ENCODE measurements at places on chromosomes 1 and 21. TPM values are rescaled to one million over a fixed set of nuclear protein-coding genes. Genes with fewer than 3 reads are reported as not detected.

GRCh38 chr1:35885961-35886558, 3.1 kb downstream of the AGO1 start:
- H3K4me3 ChIP-seq, result no peak overlapping the region
- peaks cover 45% of the 10 kb centered on the region for H3K4me1 ChIP-seq
- H3K27ac ChIP-seq, result no peak overlapping the region
- no peak for DNase-seq
- H3K36me3 ChIP-seq, result no peaks in the 10 kb centered on the region

DNA sequence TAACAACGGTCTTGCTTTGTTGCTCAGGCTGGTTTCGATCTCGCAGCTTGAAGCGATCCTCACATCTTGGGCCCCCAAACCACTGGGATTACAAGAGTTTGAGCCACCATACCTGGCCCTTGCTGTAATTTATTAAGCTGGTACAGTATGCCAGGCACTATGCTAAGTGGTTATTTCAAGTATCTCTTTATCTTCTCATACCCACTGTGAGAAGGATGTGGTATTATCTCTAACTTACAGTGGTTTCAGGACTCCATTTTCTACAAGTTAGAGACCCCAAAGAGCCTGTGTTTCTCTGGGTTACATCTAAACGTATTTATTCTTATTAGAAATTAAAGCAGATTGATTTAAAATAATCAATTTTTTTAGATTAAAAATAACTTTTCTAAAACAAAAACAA, 8.1 kb upstream of the ST3GAL3 start:
- no peak overlapping the region for H3K27ac ChIP-seq
- H3K36me3 ChIP-seq, result peaks cover 60% of the 10 kb centered on the region
- H3K4me3 ChIP-seq, result no peak overlapping the region
- no peak for DNase-seq
- no peaks in the 10 kb centered on the region for H3K27me3 ChIP-seq

GRCh38 chr1:95584315-95584714, 350.3 kb downstream of the RWDD3 start:
- no peaks in the 10 kb centered on the region for H3K27me3 ChIP-seq
- H3K4me3 ChIP-seq, result no peak overlapping the region
- DNase-seq, result no peak
- no peak overlapping the region for H3K27ac ChIP-seq
- no peaks in the 10 kb centered on the region for H3K36me3 ChIP-seq

DNA sequence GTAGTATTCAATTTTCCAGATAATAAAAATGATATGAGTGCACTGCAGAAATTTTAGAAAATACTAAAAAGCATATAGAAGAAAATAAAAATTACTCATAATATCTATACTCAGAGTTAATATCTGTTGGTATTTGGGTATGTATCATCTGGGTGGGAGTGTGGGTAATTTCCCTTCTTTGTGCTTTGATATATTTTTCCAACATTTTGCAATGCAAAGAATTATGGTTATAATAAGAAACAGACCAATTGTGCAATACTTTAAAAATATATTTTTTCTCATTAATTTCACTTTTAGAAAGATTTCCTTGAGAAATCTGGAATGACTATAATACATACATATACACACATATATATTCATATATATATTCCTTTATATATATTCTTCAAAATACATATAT, 665.7 kb downstream of the ADGRL2 start:
- no peak overlapping the region for H3K27ac ChIP-seq
- H3K27me3 ChIP-seq, result no peaks in the 10 kb centered on the region
- no peaks in the 10 kb centered on the region for H3K36me3 ChIP-seq
- no peaks in the 10 kb centered on the region for H3K4me1 ChIP-seq
- no peak overlapping the region for H3K4me3 ChIP-seq

- H3K4me1 ChIP-seq, result no peaks in the 10 kb centered on the region
- H3K4me3 ChIP-seq, result no peak overlapping the region
- DNase-seq, result no peak
- no peaks in the 10 kb centered on the region for H3K27me3 ChIP-seq
- no peaks in the 10 kb centered on the region for H3K36me3 ChIP-seq
- H3K27ac ChIP-seq, result no peak overlapping the region
These were observed 95.9 kb downstream of the RASAL2 start for GRCh38 chr1:178189814-178190213.

DNA sequence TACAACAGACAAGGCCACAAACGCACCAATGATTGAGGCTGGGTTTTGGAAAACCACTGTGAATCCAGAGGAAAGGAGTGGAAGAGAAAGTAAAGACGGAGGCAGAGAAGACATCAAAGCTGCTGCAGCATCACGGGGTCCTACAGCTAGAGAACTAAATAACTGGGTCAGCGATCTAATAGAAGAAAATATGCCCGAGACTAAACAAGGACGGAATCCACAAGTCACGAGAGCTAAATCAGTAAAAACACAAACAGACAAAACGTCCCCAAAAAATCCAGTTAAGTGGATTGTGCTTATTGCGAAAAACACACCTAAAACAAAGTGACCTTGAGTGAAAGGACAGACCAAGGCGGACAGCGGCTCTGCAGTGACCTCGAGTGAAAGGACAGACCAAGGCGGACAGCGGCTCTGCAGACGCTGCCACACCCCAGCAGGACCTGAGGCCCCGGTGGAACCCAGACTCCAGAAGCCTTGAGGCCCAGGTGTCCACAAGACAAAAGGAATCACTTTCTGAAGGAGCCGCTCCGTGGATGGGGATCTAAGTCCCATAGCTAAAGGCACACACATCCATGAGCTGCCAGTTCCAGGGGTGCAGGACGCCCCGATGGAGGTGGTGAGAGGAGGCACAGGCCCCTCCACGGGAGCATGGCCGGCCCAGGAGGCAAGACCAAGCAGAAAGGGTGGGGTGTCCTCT, 6.0 kb downstream of the FTCD start:
- no peaks in the 10 kb centered on the region for H3K4me1 ChIP-seq
- no peaks in the 10 kb centered on the region for H3K27me3 ChIP-seq
- H3K36me3 ChIP-seq, result no peaks in the 10 kb centered on the region
- H3K27ac ChIP-seq, result no peak overlapping the region
- H3K4me3 ChIP-seq, result no peak overlapping the region

DNA sequence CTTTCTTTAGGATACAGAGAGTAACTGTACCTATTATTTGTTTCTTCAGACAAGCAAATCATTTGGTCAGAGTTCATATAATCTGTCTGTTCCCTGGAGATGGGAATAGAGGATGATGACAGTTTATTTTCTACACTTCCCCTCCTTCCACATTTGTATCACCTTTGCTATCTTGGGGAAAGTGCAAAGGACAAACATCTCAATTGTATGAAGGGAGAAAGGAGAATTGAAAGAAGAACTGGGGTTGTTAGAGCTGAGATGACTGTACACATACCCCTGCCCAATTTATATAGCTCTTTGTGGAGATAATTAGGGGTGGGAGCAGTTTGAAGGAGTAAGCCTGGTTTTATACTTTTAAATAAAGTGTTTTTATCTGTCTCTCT, 14.0 kb downstream of the POLR3GL start:
- H3K4me1 ChIP-seq, result peaks cover 64% of the 10 kb centered on the region
- no peaks in the 10 kb centered on the region for H3K27me3 ChIP-seq
- no peaks in the 10 kb centered on the region for H3K36me3 ChIP-seq
- H3K27ac ChIP-seq, result peak overlapping the region; percentile 76
- DNase-seq, result no peak

DNA sequence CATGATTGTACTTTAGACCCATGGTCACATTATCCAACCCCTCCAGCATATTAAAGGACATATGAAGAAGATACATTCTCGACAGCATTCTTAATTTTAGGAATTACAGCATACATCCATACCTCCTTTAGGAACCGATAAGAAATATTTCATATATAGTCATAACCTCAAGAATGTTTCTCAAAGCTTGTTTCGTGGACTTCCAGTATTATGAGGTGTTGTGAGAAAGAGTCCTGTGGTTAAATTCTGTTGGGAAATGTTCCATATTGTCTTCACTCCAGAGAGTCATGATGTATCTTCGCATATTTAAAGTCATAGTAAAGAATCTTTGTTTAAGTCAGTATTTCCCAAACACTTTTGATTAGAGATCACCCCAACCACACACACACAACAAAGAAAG, 321.0 kb upstream of the SNX7 start:
- no peak for DNase-seq
- no peaks in the 10 kb centered on the region for H3K4me1 ChIP-seq
- no peaks in the 10 kb centered on the region for H3K36me3 ChIP-seq
- H3K4me3 ChIP-seq, result no peak overlapping the region

DNA sequence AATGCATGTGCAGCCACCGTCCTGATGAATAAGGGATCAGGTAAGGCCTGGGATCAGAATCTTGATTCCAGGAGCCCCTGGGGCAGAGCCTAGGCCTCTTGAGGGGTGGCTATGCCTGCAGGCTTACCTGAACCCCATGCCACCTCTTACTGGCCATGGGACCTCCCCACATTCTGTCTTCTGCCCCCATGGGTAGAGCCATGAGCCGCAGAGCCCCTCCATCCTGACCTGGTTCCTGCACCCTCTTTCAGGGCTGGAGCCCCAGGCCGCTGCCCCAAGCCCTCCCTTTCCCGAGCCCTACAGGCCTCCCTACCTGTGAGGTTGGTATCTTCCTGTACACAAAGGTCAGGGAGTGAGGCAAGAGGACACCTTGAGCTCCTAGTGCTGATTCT, 120.8 kb downstream of the DMRTB1 start:
- H3K4me1 ChIP-seq, result peaks cover 45% of the 10 kb centered on the region
- no peak for DNase-seq
- H3K36me3 ChIP-seq, result no peaks in the 10 kb centered on the region
- H3K27ac ChIP-seq, result no peak overlapping the region

DNA sequence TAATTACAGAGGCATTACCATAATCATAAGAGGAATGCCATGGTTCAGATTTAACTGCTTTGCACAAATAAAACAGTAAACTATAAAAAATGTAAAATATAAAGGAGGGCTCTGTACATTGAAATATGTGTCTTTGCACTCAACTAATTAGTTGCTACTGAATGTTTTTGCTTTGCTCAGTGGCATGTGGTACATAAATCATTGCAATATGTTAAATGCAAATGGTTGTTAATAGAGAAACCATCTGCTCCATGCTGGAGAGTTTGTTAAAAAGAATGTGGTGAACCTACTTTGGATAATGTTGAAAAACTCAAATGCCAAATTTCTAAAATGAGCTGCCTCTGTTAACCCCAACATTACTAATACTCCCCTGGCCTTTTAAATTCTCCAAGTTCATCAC, 201.5 kb downstream of the NTNG1 start:
- no peak overlapping the region for H3K27ac ChIP-seq
- H3K4me1 ChIP-seq, result no peaks in the 10 kb centered on the region
- H3K4me3 ChIP-seq, result no peak overlapping the region
- no peaks in the 10 kb centered on the region for H3K36me3 ChIP-seq
- H3K27me3 ChIP-seq, result no peaks in the 10 kb centered on the region
- DNase-seq, result no peak

GRCh38 chr1:207424570-207425131, 29.5 kb upstream of the CR2 start:
- H3K27ac ChIP-seq, result no peak overlapping the region
- DNase-seq, result no peak
- no peak overlapping the region for H3K4me3 ChIP-seq

- no peak overlapping the region for H3K4me3 ChIP-seq
- H3K27ac ChIP-seq, result no peak overlapping the region
- DNase-seq, result no peak
- no peaks in the 10 kb centered on the region for H3K36me3 ChIP-seq
These were observed 1.6 kb upstream of the PADI4 start for GRCh38 chr1:17306407-17306806.

- peak overlapping the region; percentile 55 for H3K27ac ChIP-seq
- no peak overlapping the region for H3K4me3 ChIP-seq
- H3K27me3 ChIP-seq, result no peaks in the 10 kb centered on the region
- DNase-seq, result no peak
- H3K36me3 ChIP-seq, result peaks cover 2% of the 10 kb centered on the region
These were observed 99.1 kb upstream of the ARTN start for GRCh38 chr1:43834280-43835081.

DNA sequence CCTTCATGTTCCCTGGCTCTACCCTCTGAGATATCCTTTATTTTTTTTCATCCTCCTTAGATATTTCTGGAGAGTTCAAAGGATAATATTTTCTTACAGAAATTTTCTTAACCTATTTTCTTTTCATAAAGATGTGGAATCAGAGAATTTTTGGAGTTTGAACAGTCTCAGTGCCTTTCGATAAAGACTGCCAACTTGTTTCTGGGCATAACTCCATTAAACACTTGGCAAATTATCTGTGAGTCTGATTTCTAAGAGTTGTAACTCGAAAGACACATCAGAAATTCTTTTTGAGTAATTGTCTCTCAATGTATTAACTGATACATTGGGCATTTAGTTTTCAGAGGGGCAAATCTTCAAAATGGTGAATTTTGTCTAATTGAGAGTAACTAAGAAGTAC, 1255.6 kb downstream of the NCAM2 start:
- no peaks in the 10 kb centered on the region for H3K4me1 ChIP-seq
- H3K4me3 ChIP-seq, result no peak overlapping the region
- no peak for DNase-seq
- no peak overlapping the region for H3K27ac ChIP-seq
- H3K27me3 ChIP-seq, result no peaks in the 10 kb centered on the region

- no peak overlapping the region for H3K27ac ChIP-seq
- peak; percentile 48 for DNase-seq
- peaks cover 27% of the 10 kb centered on the region for H3K4me1 ChIP-seq
- H3K4me3 ChIP-seq, result no peak overlapping the region
- no peaks in the 10 kb centered on the region for H3K36me3 ChIP-seq
- no peaks in the 10 kb centered on the region for H3K27me3 ChIP-seq
These were observed 17.2 kb upstream of the POFUT2 start for GRCh38 chr21:45304945-45305344.

DNA sequence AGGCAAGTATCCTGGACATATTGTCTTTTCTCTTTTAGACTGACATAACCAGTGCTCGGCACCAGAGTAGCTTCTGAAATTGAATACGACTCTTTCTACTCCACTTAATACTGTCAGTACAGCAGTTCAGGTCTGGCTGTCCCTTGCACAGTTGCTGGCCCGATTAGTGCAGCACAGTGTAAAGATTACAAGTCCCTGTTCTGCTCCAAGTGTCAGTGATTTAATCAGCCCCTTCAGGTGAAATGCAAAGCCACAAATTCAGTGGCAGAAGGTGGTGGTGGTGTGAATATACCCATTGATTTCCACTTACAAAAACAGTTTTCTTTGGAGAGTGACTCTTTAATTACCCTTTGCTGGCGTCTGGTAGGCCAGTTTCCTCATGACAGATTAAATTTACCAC, 545.4 kb downstream of the ADGRL2 start:
- no peaks in the 10 kb centered on the region for H3K27me3 ChIP-seq
- no peak for DNase-seq
- no peaks in the 10 kb centered on the region for H3K4me1 ChIP-seq
- no peak overlapping the region for H3K27ac ChIP-seq

DNA sequence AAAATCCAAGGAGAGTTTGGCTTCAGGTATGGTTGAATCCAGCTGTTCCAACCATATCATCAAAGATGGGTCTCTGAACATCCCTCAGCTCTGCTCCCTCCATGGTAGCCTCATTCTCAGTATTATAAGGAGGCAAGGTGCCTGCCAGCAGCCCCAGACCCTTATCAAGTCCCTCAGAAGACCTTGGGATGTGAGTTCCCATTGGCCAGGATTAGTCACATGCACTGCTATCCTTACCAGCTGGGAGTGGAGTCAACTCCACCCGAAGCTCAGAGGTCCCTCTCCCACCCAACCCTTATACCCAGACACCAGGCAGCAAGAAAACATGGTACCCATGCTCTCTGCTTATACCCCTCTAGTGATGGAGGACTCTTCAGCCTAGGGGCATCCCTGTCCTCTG, 153.7 kb upstream of the ZBTB40 start:
- no peak overlapping the region for H3K27ac ChIP-seq
- H3K4me3 ChIP-seq, result no peak overlapping the region
- H3K36me3 ChIP-seq, result no peaks in the 10 kb centered on the region
- H3K4me1 ChIP-seq, result peaks cover 4% of the 10 kb centered on the region
- peaks cover 12% of the 10 kb centered on the region for H3K27me3 ChIP-seq

Gene KRTAP11-1
- not detected for total RNA-seq

Gene LRRIQ3
- total RNA-seq, result 2.0 TPM

Gene MATN1
- total RNA-seq, result 0.91 TPM

Gene CELA2A
- total RNA-seq, result not detected

Gene F13B
- not detected for total RNA-seq

Gene ASAP3
- total RNA-seq, result 0.78 TPM

Gene KCNE2
- not detected for total RNA-seq
